Occipital lobe (tissue), 3 donors: ENCODE measurements at places on chromosomes 4 and X. TPM values are rescaled to one million over a fixed set of nuclear protein-coding genes. Genes with fewer than 3 reads are reported as not detected.

DNA sequence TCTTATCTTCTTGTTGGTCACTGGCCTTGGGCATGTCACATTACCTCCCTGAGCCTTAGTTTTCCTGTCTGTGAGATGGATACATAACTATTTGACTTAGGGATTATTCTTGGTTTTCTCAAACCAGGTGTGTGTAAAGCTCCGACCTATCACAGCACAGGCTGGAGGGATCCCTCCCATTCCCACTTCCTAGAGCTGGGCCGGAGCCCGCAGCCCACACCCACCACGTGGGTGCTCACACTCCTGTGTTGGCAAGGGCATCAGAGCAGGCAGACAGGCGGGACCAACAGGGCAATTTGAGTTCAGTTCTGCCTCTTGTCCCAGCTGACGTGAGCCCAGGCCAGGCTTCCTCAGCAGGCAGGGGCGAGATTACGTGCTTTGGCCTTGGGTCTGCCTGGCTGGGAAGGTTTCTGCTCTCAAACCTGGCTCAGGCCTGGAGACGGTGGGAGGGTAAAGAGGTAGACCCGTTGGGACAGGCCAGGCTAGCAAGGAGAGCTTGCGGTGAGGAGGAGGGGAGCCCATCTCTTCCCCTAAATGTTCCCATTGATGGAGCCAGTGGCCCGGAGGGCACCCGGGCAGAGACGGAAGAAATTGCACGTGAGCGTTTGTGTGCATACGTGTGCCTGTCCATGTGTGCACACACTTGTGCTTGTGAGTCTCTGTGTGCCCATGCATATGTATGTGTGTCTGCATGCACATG lies 734 bp upstream of the SH3TC1 start:
- DNase-seq, result no peak

GRCh38 chrX:129736491-129736890 lies 2.3 kb upstream of the XPNPEP2 start:
- no peak for DNase-seq

Gene TXK
- 3.1 TPM for total RNA-seq

DNA sequence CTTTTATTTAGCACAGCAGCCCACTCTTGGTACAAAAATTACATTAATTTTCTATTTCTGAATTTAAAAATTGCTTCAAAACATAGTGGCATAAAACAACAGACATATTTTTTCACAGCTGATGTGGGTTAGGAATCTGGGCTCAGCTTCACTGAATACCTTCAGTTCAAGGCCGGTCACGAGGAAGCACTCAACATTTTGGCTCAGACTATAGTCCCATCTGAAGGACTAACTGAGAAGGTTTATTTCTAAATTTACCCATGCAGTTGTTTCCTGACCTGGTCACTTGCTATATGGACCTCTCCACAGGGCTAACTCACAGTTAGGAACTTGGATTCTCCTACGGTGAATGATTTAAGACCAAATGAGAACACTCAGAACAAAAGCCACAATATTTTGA lies 1230.2 kb upstream of the ADGRL3 start:
- DNase-seq, result no peak

GRCh38 chr4:182861346-182861745 lies 55.8 kb downstream of the DCTD start:
- no peak for DNase-seq

DNA sequence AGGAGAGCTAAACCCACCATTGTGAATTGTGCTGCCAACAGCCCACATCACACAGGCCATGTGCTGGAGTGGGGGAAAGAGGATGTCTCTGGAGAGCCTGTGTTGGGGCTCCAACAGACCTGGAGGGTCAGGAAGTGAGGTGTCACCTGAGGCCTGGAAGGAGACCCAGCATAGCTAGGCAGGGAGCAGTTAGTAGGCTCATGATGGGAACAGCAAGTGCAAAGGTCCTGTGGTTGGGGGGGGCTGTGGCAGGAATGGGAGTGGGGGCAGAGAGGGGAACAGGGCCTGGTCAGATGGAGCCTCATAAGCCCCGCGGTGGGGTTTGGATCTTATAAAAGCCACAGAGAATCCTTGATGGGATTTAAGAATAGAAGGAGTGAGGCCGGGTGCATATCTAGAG lies 35.9 kb upstream of the GPR78 start:
- no peak for DNase-seq

GRCh38 chrX:150370589-150371312 lies 7.6 kb downstream of the MAMLD1 start:
- DNase-seq, result no peak

DNA sequence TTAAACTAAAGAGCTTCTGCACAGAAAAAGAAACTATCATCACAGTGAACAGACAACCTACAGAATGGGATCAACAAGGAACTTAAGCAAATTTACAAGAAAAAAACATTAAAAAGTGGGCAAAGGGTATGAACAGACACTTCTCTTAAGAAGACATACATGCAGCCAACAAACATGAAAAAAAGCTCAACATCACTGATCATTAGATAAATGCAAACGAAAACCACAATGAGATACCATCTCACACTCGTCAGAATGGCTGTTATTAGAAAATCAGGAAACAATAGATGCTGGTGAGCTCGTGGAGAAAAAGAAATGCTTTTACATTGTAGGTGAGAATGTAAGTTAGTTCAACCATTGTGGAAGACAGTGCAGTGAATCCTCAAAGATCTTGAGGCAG lies 27.8 kb downstream of the PAPSS1 start:
- DNase-seq, result no peak

Gene CLIC2
- total RNA-seq, result 5.1 TPM

DNA sequence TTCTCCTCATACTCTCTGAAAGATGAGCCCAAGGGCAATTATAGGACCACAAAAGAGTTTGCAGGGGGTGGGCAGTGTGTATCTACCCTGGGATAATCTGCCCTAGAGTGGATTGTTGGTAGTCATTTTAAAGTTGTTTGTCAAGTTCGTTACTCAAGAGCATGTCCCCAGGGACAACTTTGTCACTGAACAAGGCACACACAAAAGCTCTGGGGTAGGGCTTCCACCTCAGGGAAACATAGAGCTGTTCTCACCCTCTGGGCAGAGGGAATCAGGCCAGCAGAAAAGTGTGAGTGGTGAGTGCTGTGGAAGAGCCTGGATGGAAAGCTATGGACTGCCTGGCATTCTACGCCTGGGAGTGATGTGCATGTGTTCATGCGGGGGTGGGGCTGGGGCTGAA lies 23.3 kb upstream of the LEF1 start:
- DNase-seq, result no peak

DNA sequence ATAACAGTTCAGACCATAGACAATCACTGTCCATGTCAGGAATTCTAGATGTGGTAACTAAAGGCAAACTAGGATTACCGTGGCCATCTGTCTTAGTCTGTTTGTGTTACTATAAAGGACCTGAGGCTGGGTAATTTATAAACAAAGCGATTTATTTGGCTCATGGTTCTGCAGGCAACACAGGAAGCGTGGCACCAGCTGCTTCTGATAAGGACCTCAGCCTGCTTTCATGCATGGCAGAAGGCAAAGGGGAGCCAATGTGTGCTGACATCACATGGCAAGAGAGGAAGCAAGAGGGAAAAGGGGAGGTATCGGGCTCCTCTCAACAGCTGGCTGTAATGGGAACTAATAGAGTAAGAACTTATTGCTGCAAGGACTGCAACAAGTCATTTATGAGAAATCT lies 376.7 kb downstream of the GPM6A start:
- DNase-seq, result no peak

Gene TEC
- total RNA-seq, result 5.5 TPM

GRCh38 chrX:3445806-3446490 lies 99.5 kb upstream of the MXRA5 start:
- DNase-seq, result no peak

Gene KLKB1
- total RNA-seq, result 0.62 TPM

DNA sequence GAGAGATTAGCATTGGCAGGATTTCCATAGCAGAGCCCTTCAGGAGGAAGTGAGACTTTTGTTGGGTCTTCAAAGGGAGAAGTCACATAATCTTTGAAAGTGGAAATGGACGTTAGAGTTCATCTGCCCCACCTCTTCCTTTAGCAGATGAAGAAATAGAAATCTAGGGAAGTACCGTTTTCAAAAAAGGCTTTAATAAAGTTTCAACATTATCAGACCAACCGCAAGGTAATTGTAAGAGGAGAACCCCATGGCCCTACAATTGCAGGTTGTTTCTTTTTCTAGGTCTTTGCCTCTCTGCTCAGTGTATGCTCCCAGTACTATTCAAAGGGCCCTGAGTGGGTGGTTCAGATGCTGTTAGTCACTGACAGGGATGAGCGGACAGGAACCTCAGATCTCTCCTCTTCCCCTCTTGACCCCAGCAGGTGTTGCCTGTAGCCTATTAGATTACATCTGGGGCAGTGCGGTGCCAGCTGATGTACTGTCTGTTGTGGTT lies 48.6 kb upstream of the AP1S2 start:
- no peak for DNase-seq

DNA sequence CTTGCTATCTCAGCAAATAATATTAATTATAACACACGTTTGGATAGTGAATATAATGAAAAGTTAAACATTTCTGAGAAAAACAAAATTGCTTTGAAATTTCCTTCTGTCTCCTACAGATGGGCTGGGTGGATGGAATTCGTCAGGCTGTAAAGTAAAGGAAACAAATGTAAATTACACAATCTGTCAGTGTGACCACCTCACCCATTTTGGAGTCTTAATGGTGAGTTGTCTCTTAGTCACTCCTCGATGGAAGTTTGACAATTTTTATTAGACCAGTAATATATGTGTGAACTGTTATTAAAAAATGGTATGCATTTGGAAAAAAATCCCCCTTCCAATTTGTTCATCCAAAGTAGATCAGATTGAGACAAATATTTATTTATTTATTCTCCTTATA lies 92.5 kb upstream of the BRS3 start:
- no peak for DNase-seq

Gene RRH
- not detected for total RNA-seq

GRCh38 chr4:99578714-99579113 lies 4.1 kb downstream of the MTTP start:
- DNase-seq, result no peak

DNA sequence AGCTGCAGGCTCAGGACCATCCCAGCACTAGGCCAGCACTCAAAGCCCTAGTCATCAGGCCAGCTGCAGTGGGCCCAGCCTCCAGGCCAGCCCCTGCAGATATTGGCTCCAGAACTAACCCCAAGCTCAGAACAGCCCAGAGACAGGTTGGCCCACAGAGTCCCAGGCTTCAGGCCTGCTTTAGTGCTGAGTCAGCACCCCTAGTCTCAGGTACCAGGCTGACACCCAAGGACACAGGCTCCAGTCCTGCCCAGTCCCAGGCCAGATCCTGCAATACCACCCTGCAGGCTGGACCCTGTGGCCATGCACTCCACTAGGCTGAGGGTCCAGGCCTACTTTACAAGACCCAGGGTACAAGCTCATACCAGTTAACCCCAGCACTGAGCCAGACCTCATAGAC lies 234.4 kb upstream of the GPRIN3 start:
- no peak for DNase-seq

Gene TEX11
- total RNA-seq, result not detected

Gene MAGEC1
- total RNA-seq, result not detected

Gene NFKB1
- 7.0 TPM for total RNA-seq

Gene PIN4
- 13.7 TPM for total RNA-seq

Gene KLHL13
- total RNA-seq, result 51.2 TPM

GRCh38 chr4:145770124-145770523 lies 90.2 kb downstream of the C4orf51 start:
- DNase-seq, result no peak

Gene BEND2
- under 0.01 TPM for total RNA-seq

Gene MGARP
- total RNA-seq, result 1.2 TPM

Gene HHIP
- total RNA-seq, result 0.31 TPM

DNA sequence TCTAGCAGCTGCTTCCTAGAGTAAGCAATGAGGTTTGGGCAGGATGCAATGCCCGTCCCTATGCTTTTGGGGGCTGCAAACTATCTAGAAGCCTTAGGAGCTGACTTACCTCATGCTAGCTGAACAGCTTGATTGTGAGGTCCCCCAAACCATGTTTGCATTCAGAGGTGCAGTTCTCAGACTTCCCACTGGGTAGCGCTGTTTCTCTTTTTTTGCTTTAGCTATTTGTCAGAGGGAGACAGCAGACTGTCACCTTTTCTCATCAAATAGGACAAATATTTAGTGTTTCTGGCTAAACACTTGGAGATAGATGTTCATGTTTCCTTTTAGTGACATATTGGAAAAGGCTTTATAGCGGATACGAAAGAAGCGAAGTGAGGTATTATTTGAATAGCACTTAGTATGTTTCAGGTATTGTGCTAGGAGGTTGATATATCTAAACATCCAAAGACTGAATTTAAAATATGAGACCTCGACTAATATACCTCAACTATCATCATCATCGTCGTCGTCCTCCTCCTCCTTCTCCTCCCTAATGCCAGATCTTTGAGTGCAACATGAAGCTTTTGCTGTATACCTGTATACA lies 18.7 kb upstream of the TMEM192 start:
- peak; percentile 71 for DNase-seq

DNA sequence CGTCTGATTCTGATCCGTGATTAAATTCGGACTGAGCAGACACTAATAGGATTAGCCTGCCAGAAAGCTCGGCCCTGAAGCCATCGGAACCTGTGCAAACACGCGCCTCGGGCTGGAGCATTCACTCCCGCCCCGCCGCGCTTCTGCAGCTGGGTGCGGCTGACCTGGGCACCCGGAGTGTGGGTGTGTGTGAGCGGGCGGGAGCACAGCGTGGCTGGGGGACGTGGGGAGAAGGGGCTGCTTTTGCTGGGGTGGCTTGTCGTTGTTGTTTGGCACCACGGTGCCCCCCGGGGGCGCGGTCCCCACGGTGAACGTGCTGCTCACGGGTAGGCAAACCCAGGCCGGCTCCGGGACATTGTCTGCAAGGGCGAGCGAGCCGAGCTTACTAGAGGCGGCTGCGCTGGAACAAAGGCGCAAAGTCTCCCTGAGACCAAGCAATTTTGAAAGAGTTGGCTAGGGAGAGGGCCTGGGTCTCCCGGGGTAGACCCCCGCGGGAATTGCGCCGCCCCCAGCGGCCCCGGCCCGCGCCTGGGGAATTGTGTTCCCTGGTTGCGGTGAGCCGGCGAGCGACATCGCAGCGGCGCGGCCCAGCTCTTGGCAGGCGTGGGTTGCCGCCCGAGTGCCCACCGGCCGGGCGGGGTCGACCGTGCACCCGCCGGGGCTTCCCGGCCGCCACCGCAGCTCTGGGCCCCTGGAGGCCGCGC lies 1.4 kb downstream of the MAMLD1 start:
- DNase-seq, result peak; percentile 9

Gene BEX3
- 138 TPM for total RNA-seq

GRCh38 chrX:11533199-11533651 lies 132.5 kb downstream of the ARHGAP6 start:
- DNase-seq, result no peak

Gene RBM47
- total RNA-seq, result 1.6 TPM

DNA sequence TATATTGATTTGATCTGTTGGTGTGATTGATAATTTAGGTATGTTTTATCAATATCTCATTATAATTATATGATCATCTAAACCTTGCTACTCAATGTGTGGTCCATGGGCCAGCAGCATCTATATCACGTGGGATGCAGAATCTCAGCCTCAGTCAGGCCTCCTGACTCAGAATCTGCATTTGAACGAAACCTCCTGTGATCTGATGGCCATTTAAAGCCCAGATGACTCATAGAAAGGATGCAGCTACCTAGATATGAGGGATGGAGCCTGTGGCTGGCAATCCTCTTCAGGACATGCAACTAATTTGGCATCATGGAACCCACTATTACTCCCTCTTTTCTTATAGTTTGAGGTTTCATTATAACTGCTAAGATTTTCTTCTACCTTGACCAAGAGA lies 11.3 kb upstream of the CHRNA9 start:
- no peak for DNase-seq

- no peak for DNase-seq
Measured at GRCh38 chr4:87823724-87824123, 9.0 kb upstream of the MEPE start.
